ENCODE measurements at places on chromosomes 2 and 18.

DNA sequence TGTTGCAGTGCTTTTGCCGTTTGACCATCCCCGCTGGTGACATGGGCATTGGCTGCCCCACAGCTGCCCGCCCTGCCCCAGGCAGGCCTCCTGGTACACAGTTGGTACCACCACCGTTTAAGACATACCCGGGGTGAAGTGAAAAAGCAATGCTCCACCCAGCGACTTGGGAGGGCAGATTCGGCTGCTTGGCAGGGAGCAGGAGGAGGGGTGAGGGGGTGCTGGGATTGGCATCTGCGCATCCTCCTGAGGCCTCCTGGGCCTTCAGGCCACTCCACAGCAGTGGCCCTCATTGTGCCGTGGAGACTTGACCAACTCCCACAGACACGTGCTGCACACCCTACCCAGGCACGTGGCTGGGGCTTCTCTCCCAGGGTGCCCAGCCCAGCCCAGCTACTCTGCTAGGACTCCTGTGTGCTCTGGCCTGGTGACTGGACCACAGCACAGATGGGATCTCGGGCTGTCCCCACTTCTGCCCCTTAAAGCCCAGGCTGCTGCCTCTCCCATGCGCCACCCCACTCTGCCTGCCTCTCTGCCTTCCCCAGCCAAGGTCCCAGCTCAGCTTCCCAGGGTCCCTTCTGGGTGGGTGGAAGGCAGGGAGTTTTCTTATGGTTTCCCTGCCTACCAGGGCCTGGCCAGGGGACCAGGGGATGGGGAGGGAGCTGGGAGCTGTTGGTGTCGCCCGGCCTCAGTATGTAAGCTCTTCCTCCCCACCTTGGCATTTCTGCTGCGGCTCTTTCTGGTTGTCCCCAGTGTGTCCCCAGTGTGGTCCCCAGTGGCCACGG is 157.0 kb upstream of the HS6ST1 start:
- no peak for DNase-seq

DNA sequence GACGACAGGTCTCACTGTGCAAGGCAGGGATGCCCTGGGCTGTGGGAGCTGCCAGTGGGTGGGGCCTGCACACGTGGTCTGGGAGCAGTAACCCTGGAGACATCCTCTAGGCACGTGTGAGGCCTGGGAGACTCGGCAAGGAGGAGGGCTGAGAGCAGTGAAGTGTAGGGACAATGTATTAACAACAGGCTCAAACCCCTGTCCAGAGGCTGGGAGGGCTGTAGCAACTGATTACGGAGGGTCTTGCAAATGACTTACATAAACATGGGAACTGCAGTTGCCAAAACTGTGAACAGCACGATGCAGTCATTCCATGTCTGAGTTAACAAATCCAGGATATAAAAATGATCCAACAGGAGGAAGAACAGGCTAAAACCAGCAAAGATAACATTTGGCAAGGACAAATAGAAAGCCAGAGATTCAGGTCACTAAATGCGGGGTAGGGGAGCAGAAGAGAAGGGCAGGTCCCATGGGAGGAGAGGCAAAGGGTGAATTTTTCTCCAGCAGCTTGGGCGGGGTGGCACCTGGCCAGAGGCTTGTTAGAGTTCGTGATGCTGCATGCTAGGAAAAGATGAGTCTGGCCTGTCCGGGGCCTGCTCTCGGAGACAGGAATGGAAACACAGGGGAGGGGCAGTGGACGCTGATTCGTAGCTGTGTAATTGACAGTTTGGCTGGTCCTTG is 44.9 kb downstream of the CYP27C1 start:
- DNase-seq, result no peak

DNA sequence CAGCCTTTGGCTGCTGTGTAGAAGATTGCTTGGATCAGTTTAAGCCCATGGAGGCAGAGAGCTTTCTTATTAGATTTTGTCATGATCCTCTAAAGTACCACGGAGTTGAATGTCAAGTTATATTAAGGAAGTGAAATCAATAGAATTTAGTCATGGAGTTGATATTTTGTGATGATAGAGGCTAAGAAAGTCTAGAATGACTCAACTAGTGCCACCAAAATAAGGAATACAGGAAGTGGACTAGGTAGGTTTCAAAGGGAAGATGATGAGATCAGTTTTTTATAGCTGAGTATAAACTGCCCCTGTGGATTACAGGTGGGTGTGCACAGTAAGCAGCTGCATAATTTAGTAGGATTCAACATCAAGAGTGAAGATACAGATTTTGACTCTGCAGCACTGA is 25.2 kb downstream of the FBXO36 start:
- no peak for DNase-seq

GRCh38 chr2:88197732-88198131 is 27.6 kb downstream of the THNSL2 start:
- no peak for DNase-seq

DNA sequence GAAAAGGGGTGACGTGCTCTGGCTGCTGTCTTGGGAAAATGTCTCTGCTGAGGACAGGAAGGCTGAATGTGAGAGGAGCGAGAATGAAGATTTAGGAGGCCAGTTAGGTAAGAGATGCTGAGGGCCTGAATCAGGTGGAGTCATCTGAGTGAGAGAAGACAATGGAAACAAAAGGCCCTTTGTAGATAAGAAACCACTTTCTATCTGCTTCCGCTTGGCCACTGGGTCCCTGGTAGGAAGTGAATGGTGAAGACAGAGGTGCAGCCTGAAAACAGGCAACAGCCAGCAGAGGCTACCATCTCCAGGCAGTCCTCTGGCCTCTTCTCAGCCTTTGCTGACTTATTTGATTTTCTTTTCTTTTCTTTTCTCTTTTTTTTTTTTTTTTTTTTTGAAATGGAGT is 374.0 kb upstream of the SLC14A2 start:
- no peak for DNase-seq

- no peak for DNase-seq
These were observed 30.1 kb downstream of the CD8B start for GRCh38 chr2:86831537-86831936.

- DNase-seq, result no peak
These were observed 92.1 kb downstream of the NFATC1 start for GRCh38 chr18:79487801-79488201.

DNA sequence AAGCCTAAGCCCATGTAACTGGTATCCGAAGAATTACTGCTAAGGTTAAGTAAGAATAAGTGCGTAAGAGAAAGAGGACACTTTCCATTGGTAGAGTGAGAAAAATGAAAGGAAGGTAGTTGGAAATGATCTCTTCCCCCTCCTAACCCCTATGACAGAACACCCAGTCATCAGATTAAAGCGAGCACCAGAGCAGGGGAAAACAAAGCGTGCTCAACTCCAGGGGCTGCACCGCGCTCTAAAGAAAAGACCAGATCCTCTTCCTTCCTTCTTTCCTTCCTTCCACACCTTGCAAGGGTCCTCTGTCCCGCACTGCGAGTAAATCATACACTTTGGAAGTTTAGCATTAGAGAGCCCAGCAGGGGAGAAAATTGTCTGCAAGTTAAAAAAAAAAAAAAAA is 971 bp upstream of the CDH7 start:
- DNase-seq, result no peak

DNA sequence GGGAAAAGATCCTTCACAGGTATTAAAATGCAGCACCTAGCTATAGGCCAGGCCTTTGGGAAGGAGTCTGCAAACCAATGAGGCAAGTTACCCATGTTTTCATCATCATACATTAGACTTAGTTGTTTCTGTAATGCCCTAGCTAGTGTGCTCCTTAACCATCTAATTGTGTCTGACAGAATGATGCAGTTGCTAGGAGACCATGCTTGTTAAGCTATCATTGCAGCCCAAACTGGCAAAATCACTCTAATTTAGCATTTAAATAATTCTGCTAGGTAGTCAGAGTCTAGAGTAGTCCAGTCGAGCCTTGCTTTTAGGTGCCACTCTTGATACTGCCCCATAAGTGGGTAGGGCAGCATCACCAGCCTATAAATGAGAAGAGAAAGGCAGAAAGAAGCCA is 34.9 kb downstream of the GAD1 start:
- no peak for DNase-seq

DNA sequence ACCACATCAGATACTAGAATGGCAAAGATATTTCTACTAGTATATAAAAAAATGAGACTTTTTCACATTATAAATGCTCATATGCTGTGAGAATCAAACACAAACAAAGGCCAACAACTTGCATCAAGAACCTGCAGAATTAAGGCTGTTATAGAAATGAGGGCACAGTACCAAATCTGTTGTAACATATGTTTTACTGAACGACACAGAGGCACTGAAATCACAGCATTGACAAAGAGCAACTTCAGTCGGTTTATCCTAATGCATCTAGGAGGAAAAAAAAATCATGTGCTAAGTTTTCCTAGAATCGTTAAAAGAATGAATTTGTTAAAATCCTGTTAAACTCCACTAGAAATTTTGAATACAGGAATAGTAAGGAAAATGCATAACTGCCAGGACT is 617.4 kb upstream of the NETO1 start:
- DNase-seq, result no peak

- DNase-seq, result no peak
These were observed 34.7 kb downstream of the NHEJ1 start for GRCh38 chr2:219125886-219126270.

DNA sequence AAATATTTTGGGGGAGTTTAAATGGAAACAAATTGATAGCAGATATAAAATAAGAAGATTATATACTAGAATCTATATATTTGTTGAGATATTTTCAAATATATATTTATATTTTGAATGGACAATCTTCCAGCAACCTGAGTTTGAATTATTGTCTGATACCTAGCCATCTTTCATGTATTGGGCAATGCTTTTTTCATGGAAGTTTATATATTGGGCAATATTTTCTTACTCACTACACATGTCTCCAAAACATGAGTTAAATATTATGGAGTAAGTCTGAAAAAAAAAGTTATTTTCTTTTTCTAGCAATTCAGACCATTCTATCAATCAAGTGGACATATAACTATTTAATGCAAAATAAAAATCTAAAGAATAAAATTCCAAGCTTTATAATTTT is 295.2 kb downstream of the NYAP2 start:
- no peak for DNase-seq

DNA sequence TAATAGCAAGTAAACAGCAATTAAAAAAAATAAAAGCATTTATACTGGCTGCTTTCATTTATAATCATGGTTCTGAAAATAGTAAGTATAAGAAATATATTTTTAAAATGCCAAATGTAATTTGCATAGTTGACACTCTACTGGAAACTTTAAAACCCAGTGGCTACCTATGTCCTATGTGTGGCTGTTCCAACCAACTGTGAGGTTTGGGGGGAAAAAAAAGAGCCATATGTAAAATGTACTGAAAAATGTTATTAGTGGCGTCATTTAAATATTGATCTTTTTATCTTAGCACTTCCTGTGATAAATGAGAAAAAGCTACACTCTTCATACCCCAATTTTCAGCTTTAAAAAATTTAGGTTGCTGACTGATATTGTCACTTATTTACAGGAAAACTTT is 270.7 kb downstream of the TCF4 start:
- DNase-seq, result no peak
